GM10248 (cell line): ENCODE measurements at places on chromosomes 12 and 14.
A peak's percentile ranks its signal among the peaks of the same experiment; 100 is the strongest.

DNA sequence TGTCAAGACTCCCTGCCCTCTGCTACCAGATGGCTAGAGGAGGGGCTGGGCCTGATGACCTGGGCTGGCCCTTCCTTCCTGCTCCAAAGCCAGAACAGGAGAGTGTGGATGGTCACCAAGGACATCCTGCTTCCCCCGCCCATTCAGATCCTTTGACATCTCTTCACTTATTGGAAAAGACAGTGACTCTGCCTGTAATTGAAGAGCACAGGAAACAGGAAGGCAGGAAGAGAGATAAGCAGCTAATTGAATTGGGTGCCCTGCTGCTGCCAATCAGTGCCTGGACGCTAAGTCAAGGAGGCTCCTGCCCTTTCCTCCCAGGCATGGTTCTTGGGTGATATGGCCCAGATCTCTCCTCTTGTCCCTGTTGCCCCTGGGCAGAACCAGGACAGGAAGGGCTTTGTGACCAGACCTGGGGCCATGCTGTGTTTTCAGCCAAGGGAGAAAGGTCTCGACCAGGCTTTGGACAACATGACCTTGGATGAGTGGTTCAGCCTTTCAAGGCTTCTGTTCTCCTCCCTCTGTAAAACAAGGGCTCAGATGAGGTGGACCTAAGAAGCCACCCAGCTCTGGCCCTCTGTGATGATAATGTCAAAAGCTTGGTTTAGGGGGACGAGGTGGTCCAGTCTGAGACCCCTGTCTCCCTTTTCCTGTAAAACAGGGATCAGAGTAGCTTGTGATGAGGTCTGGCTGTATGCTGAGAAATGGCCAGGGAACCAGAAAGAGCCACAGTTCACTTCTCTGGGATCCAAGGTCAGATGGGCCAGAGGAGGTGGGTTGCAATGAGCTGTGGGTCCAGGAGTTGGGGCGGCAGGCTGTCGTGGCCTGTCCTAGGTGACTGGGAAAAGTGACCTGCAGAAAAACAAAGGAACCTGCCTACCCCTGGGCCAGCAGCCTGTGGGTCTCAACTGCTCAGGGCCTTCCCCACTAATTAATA, 38.8 kb downstream of the FAM222A start:
- no peak for DNase-seq

DNA sequence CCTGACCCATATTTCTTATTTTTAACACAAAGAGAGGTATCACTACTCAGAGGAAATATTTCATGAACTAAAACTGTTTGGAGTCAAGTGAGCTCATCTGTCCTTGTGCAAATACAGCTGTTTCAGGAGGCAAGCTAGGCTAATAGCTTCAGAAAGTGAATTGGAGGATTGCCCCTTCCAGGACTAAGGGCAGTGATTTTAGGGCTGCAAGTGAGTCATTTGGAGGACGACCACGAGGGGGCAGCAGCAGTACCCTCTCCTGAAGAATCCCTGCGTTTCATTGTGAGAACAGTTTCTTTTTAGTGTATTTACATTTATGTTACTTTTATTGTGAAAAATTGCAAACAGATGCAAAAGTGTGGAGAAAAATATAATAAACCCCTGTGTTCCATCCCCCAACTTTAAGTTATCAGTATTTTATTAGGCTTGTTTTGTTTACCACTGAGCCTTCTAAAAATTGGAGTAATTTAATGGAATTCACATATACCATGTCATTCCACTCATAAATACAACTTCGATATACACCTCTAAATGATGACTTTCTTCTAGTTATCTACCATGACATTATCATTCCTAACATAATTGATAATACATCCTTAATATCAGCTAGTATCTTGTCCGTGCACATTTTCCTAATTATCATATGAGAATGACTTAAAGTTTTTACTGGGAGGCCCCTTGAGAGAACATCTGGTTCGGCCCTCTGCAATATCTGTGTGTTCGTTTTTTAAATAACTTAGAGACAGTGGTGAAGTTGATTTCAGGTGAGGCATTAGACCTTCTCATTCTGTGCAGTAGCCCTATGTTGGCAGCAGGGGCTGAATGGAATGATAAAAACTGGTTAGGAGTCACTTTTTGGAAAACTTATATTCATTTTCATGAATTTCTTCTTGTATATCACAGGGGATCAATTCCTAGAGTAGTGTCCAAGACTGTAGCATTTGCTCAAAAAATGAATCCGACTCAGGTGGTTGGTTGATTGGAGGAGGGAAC, 13.7 kb downstream of the FOXJ2 start:
- peak; percentile 84 for DNase-seq

DNA sequence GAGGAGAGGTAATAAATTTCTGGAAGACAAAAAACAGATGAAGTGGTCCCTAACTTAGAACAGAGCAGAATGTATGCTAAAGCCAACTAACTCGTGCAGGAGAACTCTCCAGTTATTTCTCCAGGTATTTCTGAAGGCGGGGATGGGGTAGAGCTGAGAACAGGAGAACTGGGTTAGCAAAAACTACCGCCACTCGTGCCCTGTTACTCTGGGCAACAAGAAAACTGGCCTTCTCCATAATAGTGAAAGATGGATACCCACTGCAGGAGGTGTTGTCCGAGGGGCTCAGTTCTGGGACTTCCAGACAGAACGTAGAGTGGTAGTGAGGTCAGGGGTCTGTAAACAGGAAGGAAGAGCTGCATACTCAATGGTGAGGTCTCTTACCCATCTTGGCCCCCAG, 187.3 kb upstream of the FRMD6 start:
- DNase-seq: no peak

- DNase-seq: no peak
Measured at GRCh38 chr12:105474672-105475071, 144.2 kb downstream of the C12orf75 start.

DNA sequence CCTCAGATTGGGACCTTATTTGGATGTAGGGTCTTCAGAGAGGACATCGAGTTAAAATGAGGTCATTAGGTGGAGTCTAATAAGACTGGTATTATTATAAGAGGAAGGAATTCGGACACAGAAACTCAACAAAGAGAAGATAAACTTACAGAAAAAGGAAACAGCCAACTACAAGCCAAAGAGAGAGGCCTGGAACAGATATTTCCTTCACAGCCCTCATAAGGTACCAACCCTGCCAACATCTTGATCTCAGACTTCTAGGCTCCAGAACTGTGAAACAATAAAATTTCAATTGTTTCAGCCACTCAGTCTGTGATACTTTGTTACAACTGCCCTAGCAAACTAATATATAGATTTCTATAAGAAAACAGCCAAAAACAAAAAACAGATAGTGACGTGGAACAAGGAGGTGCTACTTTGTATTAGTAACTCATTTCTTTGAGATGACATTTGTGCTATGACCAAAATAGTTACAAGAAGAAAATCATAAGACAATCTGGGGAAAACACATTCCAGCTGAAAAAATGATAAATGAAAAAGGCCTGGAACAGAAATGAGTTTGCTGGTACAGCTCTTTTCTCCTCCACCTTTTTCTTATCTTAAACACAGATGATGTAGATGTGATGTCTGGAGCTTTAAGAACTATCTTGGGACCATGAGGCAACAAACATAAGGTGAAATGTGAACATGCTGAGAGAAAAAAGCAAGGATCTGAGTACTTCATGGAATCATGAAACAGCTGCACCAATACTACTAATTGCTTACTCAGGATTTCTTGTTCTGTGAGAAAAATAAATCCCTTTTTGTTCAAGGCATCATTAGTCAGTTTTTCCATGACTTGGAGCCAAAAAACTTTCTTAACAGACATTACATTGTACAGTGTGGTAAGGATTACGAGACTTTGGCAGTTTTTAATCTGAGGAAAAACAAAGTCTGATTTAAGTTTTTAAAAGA, 243.2 kb downstream of the ANO6 start:
- no peak for DNase-seq

DNA sequence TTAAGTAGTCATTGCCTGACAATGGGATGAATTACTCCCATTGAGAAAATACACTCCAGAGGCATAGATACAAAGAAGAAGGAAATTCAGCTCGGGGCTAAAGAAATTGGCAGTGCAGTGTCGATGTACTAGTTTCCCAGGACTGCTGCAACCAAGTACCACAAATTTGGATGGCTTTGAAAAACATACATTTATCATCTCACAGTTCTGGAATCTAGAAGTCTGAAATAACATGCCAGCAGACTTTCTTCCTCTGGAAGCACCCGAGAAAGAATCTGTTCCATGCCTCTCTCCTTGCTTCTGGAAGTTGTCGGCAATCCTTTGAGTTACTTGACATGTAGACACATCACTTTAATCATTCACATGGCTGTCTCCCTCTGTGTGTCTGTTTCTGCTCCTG, 101.9 kb downstream of the TMTC3 start:
- DNase-seq: no peak

DNA sequence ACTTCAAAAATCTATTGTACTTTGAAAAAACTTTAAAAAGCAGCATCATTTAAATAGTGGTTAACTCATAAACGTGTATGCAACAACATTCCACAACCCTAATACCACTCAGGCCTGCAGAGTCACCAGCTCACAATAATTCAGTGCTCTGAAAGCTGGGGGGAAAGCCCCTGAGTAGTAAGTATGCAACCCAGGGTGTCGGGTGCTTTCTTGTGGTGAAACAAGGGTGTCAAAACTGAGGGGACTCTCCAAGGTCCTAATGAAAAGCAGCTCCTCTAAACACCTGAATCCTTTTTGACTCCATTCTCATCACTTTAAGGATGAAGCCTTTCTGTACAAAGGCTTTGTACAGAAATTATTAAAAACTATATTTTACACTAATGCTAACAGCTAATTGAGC, 33.7 kb downstream of the FGFR1OP2 start:
- DNase-seq: peak; percentile 80

GRCh38 chr12:53333845-53334244, 2.3 kb downstream of the SP7 start:
- no peak for DNase-seq

GRCh38 chr14:102262929-102263462, 42.0 kb downstream of the MOK start:
- no peak for DNase-seq

DNA sequence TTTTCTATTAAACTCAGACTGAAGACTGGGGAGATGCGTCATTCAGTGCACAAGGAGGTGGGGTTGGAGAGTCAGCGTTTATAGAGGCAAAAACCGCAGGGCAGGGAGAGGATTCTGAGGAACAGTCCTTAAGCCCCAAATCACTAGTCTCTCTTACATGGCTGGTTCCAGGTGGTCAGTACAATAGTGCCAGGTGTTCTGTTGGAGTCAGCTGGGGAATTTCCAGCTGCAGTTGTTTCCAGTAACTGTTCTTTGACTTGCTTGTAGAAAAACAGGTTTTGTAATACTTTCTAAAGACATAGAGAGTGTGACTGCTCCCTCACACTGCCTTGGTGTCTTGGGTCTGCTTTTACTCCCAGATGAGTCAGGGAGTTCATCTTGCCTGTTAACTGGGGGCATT, 192.2 kb downstream of the TMTC3 start:
- DNase-seq: no peak

DNA sequence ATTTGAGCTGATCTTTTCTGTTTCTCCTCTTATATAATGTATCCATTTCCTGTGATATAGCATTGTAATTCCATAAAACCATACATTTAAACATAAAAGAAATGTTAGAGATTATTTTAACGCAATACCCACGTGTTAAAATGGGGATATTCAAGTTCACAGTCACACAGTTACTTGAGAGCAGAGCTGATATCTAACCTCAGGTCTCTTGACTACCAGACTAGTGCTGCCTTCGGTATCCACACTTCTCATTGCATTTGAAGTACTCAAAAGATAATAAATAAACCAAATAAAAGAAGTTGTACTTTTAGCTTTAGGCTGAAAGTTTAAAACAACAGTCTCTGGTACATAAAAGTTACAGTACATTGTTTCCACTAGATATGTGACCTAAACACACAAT, 2.9 kb downstream of the CLECL1 start:
- no peak for DNase-seq

GRCh38 chr14:89409961-89410360, 7.1 kb downstream of the FOXN3 start:
- no peak for DNase-seq

- DNase-seq: no peak
Measured at GRCh38 chr14:71086567-71086966, 179.3 kb downstream of the PCNX1 start.

DNA sequence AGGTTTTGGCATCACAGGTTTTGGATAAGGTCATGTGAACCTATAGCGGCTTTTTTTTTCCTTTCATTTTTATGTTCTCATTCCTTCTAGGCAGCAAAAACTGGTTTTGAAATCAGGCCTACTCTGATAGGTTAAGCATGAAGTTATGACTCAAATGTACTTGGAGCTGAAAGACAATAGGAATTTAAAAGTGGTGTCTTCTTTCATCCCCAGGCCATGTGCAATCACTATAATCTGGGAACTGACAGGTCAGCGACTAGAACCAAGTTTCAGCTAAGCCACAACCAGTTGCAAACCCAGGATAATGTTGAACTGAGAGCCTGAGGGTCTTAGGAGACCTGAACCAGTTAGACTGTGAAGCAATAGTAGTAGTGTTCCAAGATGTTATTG, 74.3 kb downstream of the ANO6 start:
- DNase-seq: no peak

GRCh38 chr14:48435221-48435620, 759.8 kb upstream of the MDGA2 start:
- no peak for DNase-seq

DNA sequence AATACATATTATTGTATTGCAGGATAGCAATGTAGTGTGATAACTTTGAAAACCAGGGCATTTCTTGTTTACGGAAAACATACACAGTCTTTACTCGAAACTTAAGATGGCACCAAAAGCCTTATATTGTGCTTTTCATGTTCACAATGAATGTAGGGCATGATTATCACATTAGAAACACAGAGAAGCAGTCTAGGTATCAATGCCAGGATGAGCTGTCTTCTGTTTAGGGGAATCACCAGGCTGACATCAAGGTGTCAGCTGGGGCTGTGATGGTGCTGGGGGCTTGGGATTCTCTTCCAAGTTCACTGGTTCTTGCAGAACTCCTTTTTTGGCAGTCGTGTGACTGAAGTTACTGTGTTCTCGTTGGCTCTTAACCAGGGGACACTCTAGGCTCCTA, 1067.3 kb downstream of the FLRT2 start:
- no peak for DNase-seq

GRCh38 chr12:33514893-33515292, 75.3 kb upstream of the SYT10 start:
- no peak for DNase-seq

GRCh38 chr12:2273288-2273687, 220.5 kb downstream of the CACNA1C start:
- DNase-seq: no peak
